ENCODE measurements at places on chromosomes 2 and 18.

DNA sequence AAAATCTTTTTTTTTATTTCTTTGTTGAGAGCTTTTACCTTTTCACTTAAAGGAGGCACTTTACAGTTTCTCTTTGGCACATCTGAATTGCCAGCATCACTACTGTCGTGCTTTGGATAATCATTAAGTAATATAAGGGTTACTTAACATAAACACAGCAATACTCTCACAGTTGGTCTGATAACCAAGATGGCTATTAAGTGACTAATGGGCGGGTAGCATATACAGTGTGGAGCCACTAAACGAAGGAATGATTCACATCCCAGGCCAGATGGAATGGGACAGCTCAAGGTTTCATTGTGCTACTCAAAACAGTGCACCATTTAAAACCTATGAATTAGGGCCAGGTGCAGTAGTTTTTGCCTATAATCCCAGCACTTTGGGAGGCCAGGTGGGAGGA, 28.1 kb downstream of the USP37 start:
- no peak for DNase-seq

DNA sequence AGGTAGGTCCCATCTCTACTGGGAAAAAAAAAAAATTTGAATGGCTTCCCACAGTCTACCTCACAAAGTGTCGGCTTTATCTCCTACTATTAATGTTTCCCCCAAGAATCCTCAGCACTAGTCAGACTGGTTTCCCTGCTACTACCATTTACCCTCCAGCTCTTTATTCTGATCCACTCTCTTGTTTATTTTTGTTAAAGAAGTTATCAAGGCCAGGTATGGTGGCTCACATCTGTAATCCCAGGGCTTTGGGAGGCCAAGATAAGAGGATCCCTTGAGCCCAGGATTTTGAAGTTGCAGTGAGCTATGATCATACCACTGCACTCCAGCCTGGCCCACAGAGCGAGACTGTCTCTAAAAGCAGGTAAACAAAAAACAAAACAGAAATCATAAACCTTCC, 1275.3 kb downstream of the LRP1B start:
- no peak for DNase-seq

GRCh38 chr2:235390816-235391194, 103.0 kb upstream of the AGAP1 start:
- DNase-seq = no peak

GRCh38 chr18:75696391-75696790, 268.9 kb upstream of the SMIM21 start:
- no peak for DNase-seq

DNA sequence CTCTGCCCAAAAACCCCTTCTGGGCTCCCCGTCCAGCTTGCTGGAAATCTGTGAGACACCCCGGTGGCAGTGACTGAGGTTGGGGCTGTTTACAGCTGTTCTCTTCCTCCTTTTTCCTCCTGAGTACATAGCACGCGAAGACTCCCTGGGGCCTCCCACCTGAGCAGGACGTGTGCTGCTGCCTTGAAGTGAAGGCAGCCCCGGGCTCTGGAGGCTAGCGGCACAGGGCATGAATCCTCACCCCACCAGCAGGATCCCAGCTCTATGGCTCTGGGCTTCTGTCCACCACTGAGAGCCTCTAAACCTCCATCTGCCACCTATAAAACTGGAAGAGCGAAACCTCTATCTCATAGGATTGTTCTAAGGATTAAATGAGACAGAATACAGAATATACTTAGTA, 182.5 kb downstream of the TMEM163 start:
- no peak for DNase-seq

DNA sequence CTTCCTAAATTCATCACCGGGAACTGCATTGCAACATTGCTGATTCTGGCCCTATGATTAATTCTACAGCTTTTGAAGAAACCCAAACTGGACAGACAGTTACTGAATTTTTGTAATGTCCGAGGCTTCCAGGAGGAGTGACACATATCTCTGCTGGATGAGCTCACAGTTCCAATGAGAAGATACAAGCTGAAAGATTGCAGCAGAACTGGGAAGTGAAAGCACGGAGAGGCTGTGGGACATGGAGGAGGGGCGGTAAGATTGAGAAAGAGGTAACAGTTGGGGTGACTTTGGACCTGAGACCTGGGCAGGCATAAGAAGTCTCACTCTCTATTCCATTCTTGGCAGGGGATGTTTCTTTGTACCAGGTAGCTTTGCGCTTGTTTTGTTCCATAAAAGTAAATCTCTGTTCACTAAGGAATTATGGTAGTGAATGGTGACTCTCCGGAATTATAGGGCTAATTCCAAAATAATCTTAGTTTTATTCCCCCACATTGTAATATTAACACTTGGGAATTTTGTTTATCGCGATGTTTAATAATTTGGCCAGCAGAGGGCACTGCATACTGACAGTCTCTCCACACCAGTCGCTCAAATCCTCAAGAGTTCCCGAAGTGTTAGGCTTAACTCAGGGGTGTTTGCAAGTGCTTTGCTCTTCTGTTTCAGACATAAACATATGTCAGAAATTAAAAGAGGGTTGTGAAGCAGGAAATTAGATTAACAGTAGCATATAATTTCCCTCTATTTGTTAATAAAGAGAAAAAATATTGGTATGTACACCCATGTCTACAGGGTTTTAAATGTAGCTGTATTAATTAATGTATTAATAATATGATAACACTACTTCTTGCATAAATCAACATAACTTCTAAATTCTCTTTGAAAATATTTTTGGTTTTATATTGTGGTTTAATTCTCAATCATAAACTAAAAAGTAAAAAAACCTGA, 201.4 kb downstream of the SOCS6 start:
- peak; percentile 14 for DNase-seq

DNA sequence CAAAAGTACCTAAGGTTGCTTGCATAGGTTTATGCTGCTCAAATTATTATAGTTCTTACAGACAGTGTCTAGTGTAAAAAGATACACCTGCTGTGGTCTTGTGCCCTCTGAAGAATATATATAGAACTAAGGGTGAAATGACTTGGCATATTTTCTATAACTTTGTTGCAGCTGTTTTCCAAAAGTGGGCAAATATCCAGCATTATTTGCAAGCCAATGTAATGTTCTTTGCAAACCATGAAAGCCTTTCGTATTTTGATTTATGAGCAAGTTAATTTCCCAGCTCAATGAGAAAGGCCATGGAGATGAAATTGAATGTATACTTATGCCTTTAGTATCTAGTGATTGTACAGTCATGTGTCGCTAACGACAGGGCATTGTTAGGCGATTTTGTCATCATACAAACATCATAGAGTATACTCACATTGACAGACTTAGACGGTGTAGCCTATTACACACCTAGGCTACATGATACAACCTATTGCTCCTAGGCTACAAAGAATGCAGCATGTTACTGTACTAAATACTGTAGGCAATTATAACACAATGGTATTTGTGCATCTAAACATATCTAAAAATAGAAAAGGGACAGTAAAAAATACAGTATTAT, 116.3 kb downstream of the PLCL1 start:
- no peak for DNase-seq

DNA sequence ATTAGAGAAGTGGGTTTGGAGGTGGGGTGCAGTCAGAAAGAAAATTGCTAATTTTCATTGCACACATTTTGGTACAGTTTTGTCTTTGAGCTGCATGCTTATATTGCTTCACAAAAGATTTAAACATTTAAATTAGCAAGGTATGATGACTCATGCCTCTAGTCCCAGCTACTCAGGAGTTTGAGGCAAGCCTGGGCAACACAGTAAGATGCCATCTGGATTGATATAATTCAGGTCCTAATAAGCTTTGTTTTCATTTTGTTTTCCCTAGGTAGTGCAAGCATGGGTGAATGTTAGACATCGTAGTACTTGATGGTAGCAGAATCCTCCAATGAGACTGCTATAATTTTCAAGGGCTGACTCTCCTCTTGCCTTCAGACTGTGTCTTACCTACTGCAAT, 396.7 kb upstream of the RGPD4 start:
- no peak for DNase-seq

DNA sequence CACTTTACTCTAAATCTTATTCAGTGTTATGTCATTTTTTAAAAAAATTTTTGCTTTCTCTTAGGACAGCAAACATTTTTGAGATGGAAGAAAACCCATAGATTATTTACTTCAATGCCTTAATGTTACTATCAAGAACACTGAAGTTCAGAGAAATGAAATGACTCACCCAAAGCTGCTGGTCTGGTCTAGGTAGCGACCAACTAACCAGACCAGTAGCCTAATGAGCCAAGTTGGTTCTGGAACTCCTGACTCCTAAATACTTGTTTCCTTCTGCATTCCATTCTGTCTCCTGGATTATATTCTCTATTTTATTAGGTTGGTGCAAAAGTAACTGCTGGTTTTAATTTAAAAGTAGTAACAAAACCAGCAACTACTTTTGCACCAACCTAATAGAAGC, 35.4 kb downstream of the SLC8A1 start:
- DNase-seq = no peak

DNA sequence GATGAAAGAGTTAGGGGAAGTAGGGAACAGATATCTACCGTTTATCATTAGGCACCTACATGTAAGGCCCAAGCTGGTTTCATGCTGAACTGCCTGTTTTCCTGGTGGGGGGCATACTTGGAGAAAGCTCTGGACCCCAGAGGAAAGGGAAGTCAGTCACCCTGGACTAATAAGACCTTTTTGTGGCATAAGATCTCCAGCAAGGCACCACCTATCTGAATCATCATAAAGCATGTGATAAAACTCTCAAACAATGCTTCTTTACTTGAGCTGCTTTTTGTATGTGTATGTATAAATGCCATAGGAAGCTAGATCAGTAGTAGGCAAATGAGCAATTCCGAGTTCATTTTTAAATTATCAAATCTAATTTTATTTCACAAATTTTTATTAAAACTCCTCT, 104.8 kb downstream of the TANC1 start:
- DNase-seq = no peak

GRCh38 chr2:238692562-238692961, 155.3 kb upstream of the TWIST2 start:
- DNase-seq = no peak

DNA sequence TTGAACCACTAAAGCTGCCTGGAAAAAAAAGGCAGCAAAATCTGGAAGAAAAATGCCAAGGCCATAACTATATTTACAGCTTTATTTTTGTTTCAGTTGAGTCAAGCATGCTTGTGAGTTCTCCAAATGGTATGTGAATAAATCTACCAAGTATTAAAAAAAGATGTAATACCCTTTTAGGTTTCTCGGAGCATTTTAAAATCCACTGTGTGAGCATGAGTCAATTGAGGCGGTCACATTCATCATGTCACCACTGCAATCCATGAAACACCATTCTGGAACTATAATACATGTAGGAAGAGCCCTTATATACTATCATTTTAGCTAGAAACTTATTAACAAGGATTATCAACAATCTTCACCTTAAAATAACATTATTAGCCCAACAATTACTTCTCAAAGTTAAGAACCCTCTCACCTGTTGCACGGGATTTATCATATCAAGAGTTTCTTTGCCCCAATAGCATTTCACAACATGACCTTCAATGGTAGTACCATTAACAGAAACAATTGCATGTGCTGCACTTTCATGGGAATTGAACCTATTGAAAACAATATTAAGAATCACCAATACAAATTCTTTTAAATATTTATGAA, 24.2 kb upstream of the C2orf42 start:
- DNase-seq = no peak

- DNase-seq = no peak
These were observed 39.6 kb downstream of the DOK1 start for GRCh38 chr2:74593826-74594772.

GRCh38 chr2:8421658-8422449, 260.0 kb upstream of the ID2 start:
- no peak for DNase-seq

DNA sequence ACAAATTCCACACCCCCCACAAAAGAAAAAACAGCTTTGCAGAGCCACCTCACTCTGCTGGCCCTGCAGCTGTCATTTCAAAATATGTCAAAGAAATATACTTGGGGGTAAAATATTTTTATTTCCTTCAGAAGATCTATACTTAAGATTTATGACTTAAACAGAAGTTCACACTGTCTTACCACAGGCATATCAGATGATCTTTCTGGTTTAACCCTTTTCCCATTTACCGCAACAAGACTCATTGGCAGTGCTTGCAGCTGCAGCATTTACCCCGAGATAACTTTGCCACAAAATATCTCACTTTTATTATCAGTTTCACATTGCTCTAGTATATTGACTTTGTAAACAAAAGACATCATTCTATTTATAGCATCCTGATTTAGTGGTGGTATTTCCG, 21.6 kb upstream of the SLC35G4 start:
- DNase-seq = no peak

- no peak for DNase-seq
These were observed 71.0 kb downstream of the DCDC2C start for GRCh38 chr2:3774336-3774735.

DNA sequence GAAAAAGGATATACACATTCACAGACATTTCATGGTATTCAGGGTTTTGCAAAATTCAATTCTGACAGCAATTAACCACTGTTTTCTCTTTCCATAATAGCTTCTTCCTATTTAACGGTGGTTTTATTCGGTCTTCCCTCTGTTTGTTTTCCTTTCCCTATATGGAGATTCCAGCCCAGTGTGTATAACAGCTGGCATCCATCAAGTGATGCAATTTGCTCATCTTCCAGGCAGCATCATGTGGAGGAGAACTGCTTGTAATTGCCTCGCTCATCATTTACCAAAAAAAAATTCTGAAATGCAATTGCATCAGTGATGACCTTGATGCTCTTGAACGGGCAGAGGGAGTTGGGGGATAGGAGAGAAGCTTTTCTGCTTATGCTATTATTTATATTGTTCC, 165.9 kb upstream of the PGAP1 start:
- DNase-seq = no peak

DNA sequence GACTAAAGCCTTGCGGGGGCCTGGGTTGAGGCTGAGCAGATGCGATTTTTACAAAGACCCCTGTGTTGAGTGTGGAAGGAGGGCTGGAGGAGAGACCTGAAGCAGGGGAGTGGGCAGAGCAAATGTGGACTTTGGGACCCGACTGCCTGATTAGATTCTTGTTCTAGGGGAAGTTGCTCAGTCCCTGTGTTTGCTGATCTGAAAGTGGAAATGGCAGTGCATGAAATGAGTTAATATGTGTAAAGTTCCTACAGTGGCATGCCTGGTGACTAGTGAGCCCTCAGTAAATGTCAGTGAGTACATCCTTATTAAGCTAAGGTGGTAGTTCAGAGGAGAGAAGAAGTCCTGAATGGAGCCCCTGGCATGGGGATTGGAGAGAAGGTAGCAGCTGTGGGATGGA, 52.3 kb downstream of the ARMC9 start:
- DNase-seq = no peak
